Kasumi-1 (cell line): ENCODE measurements at places on chromosomes 7 and 10.
A peak's percentile ranks its signal among the peaks of the same experiment; 100 is the strongest.

DNA sequence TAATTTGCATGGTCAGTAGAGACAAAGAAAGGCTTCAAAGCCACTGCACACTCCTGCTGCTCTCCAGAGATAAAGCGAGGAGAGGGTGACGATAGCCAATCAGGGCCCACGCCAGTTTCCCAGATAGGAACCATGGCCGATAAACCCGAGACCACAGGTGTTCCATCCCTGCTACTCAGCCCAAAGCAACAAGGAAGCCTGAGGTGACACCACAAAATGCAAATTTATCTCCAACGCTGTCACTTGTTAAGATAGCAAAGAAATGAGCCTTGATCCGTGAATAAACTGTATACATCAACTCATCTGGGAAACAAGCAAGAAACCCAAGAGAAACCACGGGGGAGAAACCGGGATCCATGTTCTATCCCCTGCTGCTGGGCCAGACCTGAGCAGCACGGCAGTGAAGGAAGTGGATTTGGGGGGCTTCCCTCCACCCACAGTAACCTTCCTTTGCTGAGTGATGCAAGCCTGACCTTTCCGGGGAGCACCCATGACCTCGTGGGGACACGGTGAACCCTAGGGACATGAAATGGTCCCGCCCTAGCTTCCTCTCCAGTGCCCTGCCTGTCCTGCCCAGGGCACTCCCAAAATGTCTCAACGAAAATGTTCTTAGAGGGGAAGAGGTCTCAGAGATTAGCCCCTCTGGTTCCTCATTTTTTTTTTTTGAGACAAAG lies 164.6 kb downstream of the PTPRN2 start:
- no peak for DNase-seq

- peak; percentile 34 for DNase-seq
Measured at GRCh38 chr7:29858191-29858951, 52.1 kb downstream of the WIPF3 start.

DNA sequence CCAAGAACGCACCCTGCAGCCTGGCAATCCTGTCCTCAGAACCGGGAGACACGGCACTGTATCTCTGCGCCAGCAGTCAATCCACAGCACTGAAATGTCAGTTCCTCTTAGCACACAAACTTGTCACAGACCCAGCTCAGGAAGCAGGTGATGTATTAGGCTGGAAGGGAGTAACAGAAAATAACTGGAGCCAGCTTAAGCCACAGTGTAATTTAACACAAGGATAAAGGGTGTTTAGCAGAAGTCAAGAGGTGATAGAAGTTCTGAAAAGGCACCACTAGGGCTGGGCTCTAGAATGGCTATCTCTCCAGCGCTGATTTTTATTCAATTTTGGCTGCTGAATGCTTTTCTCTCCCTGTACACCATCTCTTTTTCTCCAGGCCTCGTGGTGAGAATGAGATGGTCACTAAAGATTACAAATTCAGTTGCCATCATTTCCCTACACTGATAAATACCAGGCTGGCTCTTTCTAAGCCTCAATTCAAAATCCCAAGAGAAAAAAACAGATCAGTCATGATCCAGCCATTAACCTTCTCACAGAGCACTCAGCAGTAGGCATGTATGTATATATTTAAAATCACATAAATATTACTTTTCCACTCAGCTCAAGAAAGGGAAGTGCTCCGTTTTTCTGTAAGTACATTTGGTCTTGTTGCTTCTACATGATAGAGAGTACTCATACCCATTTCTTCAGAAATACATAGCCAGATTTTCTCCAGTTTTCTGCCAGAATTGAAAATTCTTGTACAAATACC lies 102.7 kb upstream of the PRSS1 start:
- DNase-seq = peak; percentile 91

DNA sequence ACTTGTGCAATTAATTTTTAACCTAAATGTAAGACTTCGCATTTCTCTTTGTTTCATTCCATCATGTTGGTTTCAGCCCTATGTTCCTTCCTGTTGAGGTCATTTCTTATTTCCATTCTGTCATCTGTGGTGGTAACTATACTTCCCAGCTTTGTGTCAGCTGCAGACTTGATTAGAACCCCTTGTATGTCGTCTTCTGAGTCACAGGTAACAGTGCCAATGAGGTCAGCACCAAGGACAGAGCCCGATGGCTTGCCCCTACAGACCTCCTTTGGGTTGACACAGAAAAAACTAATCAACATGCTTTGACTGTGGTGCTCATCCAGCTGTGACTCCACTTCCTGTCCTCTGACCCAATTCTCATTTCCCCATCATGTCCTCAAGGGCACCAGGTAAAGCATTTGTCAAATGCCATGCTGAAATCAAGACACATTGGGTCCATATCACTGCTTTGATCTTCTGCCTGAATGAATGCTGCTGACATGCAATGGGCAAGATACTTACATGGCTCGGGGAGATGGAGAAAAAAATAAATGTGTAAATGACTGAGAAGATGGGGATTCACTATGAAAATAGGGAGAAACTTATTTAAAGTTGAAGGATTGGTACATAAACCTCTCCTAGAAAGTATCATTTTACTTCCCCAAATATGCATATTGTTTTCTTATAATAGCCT lies 25.6 kb upstream of the CRTAC1 start:
- DNase-seq = peak; percentile 47

DNA sequence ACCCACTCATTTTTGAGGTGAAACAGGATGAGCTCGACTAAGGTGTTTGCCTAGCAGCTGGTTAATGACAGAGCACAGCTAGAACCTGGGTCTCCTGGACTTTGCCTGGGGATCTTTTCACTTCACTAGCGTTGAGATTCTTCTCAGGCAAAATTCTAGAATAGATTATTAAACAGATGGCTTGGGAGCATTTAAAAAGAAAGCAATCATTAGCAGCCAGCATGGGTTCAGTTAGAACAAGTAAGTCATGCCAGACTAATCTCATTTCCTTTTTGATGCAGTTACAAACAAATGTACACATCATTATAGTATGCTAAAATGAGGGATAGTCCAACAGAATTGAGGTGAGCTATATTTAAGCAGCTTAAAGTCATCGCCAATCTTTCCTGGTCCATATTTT lies 291.3 kb upstream of the MYO3A start:
- no peak for DNase-seq

GRCh38 chr7:26101361-26102151 lies 50.4 kb upstream of the NFE2L3 start:
- DNase-seq = peak; percentile 64

DNA sequence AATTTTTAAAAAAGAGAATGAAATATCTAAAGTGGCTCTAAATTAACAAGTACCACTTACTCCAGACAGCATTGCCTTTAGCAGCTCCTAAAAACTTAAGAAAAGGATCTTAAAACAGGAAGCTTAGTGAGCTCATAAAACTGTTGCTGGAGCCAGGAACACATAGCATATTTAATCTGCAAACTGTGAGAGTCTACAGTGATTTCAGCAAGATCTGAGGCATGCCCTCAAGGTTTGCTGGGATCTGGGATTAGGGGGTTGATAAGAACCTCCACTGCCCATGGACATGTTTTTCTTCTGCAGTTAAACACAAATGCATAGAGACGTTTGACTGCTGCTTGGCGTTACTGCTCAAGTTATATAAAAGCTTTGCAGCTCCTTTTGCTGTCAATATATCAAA lies 3.8 kb downstream of the GLI3 start:
- no peak for DNase-seq

- DNase-seq = no peak
Measured at GRCh38 chr10:93849593-93849992, 44.2 kb upstream of the SLC35G1 start.

GRCh38 chr7:33982425-33982786 lies 77.1 kb downstream of the BMPER start:
- no peak for DNase-seq

GRCh38 chr10:77881222-77881621 lies 45.3 kb downstream of the DLG5 start:
- DNase-seq = no peak

- no peak for DNase-seq
Measured at GRCh38 chr7:123060446-123060845, 64.9 kb upstream of the TAS2R16 start.

- peak; percentile 44 for DNase-seq
Measured at GRCh38 chr7:66847879-66848790, 72.9 kb upstream of the TMEM248 start.

- DNase-seq = no peak
Measured at GRCh38 chr7:134347567-134347966, 30.8 kb upstream of the SLC35B4 start.

- no peak for DNase-seq
Measured at GRCh38 chr10:78342827-78343653, 309.4 kb downstream of the RPS24 start.

DNA sequence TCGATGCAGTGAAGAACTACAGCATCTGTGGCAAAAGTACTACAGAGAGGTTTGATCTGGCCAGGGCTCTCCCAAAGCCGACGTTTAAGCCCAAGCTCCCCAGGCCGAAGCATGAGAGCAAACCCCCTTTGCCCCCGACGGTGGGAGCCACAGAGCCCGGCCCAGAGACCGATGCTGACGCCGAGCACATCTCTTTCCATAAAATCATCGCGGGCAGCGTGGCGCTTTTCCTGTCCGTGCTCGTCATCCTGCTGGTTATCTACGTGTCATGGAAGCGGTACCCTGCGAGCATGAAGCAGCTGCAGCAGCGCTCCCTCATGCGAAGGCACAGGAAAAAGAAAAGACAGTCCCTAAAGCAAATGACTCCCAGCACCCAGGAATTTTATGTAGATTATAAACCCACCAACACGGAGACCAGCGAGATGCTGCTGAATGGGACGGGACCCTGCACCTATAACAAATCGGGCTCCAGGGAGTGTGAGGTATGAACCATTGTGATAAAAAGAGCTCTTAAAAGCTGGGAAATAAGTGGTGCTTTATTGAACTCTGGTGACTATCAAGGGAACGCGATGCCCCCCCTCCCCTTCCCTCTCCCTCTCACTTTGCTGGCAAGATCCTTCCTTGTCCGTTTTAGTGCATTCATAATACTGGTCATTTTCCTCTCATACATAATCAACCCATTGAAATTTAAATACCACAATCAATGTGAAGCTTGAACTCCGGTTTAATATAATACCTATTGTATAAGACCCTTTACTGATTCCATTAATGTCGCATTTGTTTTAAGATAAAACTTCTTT lies 2.3 kb downstream of the LRRTM3 start:
- DNase-seq = no peak

DNA sequence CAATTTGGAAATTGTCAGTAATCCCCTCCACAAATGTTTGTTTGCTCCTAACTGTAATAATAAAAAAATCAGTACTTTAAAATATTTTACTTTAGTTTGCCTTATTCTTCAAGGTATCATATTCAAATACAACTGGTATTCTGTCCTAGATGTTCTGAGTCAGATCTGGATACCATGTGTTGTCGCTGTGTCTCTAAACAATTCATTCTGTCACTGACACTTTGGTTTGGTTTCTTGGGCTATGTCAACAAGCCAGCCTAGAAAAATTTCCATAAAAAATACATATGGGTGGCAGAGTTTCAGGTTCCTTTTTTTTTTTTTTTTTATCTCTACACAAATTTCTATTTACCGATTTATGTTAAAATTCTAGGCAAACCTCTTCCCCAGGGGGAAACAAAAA lies 33.2 kb upstream of the SEMA3D start:
- no peak for DNase-seq

DNA sequence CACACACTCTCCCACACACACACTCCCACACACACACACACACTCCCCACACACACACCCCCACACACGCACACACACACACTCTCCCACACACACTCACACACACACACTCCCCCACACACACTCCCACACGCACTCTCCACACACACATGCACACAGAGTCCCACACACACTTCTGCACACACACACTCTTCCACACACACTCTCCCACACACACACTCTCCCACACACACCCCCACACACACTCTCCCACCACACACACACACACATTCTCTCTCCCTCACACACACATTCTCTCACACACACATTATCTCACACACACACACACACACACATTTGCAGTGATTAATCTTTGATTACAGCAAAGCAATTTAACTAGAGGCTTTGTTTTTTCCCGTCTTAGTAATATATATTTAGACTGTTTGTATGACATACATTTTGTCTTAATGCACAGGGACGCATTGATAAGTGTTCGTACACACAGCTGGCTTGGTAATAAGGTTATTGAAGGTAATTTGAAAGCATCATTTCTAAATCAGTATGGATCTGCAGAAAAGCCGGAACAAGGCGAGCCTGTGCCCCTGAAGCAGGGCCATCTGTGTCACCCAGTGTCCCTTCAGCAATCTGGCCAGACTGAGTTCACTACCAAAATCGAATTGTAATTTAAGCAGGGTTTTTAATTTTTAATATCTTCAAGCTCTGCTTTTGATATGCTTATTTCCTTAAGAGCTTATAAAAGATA lies 69.9 kb upstream of the SH2B2 start:
- no peak for DNase-seq

DNA sequence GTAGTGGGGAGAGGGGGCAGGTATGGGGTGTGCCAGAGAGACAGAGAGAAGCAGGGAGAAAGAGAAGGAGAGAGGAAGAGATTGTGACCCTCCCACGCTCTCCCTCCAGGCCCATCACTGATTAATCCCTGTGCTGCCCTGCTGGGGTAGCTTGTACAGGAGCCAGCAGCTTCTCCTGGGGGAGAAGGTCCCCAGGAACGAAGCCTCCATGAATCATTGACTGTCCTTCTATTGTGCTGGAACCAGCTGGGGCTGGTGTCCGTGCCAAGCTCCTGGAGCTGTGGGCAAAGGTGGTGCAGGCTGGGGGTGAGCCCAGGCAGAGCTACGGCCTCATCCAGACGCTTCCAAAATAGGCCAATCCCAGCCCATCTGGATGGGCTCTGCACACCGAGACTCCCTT lies 20.9 kb downstream of the AQP1 start:
- DNase-seq = no peak

GRCh38 chr10:92914478-92915325 lies 66.4 kb downstream of the EXOC6 start:
- DNase-seq = peak; percentile 84

DNA sequence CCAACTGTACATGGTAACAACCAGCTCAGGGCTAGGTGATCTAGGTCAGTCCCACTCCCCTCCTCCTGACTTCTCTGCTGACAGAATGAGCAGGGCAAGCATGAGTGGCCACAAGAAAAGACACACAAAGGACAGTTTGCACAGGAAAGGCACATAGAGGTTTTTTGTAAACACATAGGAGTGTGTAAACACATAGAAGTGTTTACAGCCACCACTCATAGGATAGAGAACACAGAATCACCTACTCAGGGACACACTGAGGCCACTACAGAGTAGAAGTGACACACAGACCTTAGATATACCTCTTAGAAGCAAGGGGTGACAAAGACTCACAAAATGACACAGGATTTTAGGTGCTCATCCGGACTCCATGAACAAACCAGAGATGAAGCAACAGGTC lies 19.0 kb downstream of the NUDCD3 start:
- no peak for DNase-seq
